ENCODE measurements at places on chromosomes 1 and 21.

DNA sequence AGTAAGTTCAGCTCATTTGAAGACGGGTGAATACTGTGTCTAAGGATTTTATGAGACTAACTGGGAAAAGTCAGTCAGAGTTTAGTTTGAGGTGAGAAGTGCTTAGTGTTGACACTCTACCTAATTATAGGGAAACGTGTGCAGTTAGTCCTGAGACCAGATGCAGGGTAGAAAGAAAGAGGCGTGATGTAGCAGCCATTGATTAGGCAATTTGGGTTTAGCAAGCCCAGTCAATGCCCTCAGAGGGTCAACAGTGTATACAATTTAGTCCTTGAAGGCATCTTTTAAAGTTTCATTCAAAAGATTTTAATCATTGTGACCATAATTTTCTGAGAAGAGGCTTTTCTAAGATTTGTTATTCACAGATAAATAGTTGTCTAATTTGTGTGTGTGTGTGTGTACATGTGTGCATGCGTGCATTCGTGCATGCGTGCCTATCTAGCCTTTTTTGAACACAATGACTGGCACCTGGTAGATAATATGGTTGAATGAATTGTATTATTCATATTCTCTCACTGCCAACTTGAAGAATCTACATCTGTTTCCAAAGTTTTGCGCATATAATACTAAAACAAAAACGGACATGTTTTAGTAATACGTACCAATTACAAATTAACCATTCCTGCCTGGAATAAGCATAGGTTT, 332.9 kb downstream of the SRGAP2C start:
- no peak for DNase-seq

DNA sequence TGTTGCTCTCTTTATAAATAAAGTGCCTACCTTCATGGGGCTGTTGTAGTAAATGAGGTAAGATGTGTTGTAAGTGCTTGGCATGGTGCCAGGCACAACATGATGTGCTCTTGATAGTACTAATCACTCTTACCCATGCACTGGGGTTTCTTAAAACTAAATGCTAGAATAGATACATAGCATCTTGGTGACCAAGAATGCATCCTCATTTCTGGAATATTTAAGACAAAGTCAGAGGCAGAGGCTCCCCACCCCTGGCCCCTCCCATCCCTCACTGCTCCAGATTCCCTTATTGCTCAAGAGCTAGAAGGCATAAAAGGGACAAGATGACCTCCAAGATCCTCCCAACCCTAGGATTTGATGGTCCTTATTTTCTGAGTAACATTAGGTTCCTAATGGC, 61.3 kb downstream of the GLUL start:
- DNase-seq, result no peak

GRCh38 chr1:54929700-54930099, 42.7 kb upstream of the DHCR24 start:
- no peak for DNase-seq

DNA sequence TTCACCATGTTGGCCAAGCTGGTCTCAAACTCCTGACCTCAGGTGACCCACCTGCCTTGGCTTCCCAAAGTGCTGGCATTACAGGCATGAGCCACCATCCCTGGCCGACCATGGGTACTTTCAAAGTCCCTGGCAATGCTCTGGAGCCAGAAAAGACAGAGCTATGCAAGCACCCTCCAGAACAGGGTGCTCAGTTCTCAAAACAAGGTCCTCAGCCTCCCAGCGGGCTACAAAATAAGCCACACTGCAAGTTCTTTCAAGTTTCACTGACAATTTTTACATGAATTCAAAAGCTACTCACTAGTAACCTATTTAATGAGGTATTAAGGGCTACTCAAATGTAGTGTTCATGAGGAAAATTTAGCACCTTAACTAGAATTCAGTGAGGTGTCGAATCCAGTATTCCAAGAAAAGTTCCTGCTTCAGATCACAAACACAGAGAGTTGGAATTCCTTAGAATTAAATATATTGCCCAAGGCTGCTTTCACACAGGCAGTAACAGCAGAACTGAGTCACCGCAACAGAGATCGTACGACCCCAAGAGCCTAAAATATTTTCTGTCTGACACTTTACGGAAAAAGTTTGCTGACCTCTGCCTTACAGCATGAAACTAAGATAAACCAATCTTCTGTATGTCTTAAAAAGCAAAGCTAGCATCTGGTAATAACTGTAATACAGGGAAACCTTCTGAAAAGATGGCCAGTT, 60.7 kb downstream of the HSF2BP start:
- DNase-seq, result no peak

- no peak for DNase-seq
Observed at GRCh38 chr1:168408884-168409283, 128.2 kb downstream of the TBX19 start.

- no peak for DNase-seq
Observed at GRCh38 chr21:17777072-17777765, 41.9 kb downstream of the C21orf91 start.

- DNase-seq, result no peak
Observed at GRCh38 chr1:88661951-88662699, 21.9 kb upstream of the PKN2 start.

DNA sequence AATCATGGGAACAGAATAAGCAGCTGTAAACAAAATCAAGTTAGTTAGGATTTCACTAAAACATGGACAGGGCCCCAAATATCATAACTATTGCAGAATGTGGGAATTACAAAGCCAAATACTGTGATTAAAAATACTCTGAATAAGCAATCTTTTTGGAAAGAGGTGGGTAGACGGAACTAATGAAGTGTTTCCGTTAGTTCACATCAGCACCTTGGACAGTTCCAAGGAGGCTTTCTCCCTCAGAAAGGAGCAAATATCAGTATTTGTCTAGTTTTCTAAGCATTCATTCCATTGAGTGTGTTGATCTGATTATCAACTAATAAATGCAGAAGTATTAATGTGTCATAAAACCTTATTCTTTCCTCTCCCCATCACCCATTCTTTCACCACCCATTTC, 97.4 kb downstream of the FAM78B start:
- DNase-seq, result no peak

Data from HS-27A (cell line).